Fibroblast of upper back skin (primary cell): ENCODE measurements at places on chromosomes 11 and 22.
A peak's percentile ranks its signal among the peaks of the same experiment; 100 is the strongest.

GRCh38 chr11:85787809-85788760 is 22.9 kb downstream of the SYTL2 start:
- DNase-seq: peak; percentile 29

- peak; percentile 37 for DNase-seq
Observed at GRCh38 chr11:36777311-36777710, 179.3 kb upstream of the RAG2 start.

DNA sequence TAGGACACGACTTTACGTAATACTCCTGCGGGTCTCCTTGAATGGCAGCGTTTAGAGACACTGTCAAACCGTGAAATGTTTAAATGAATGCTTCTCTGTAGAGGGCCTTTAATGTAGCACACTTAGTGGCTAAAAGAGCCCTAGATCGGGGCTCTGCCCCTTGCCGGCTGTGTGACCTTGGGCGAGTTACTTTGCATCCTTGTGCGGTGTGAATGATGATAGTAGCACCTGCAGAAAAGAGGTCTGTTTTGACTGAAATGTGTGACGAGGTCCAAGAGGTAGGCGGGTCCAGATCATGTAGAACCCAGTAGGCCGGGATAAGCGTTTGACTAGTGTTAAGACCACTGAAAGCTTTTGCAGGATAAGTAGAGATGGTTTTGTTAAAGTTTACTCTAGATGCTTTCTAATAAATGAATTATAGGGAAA is 866 bp downstream of the MED17 start:
- DNase-seq: no peak

GRCh38 chr11:74306435-74307175 is 4.8 kb downstream of the P4HA3 start:
- peak; percentile 28 for DNase-seq

DNA sequence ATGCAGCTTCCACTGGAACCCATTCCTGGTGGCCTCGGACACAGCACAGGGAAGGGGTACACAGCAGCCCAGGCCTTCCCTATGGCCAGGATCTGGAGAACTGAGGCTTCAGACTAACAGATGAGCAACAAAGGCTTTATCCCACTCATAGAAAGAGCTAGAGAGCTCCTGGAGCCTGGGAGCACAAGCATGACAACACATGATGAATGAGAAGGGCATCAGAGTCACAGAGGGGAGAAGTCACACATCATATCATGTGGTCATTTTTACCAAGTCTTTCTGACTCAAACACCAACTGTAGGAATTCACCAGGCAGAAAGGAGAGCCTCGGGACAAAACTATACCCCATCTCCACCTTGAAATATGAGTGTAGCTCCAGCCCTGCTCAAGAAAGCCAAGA is 43.2 kb downstream of the NRXN2 start:
- no peak for DNase-seq

- no peak for DNase-seq
Observed at GRCh38 chr11:130330101-130330684, 15.5 kb upstream of the ZBTB44 start.

GRCh38 chr22:31715147-31715778 is 34.7 kb downstream of the PRR14L start:
- DNase-seq: no peak

DNA sequence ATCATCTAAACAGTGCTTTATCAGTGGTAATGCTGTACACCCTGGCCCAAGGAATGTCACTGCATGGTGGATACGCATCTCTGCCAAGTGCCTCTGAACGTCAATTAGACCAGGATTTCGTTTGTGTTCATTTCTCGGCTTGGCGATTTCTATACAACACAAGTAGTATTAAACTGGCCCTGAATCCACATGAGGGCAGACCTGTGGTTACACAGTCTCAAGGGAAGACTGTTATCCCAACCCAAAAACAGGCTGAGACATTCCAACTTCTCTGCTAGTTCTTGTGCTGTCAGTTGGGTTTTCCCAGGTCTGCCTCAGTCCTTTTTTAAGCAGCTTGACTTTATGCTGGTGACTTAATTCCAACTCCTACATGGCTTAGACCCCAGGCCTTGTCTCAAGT is 58.1 kb downstream of the HIRA start:
- no peak for DNase-seq

GRCh38 chr11:119910051-119910450 is 181.1 kb upstream of the NECTIN1 start:
- no peak for DNase-seq

DNA sequence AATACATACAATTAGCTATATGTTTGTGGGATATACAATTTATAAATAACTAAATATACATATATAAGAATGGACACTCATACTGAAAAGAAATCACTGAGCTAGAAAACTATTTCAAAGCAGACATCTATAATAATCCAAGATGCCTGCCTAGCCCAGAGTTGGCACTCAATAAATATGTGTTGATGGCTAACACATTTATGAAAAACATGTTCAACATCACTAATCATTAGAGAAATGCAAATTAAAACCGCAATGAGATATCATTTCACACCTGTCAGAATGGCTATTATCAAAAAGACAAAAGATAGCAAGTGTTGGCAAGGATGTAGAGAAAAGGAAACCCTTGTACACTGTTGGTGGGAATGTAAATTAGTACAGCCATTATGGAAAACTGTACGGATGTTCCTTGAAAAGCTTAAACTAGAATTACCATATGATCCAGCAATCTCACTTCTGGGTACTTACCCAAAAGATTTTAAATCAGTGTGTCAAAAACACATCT is 29.8 kb downstream of the POU2AF1 start:
- no peak for DNase-seq

DNA sequence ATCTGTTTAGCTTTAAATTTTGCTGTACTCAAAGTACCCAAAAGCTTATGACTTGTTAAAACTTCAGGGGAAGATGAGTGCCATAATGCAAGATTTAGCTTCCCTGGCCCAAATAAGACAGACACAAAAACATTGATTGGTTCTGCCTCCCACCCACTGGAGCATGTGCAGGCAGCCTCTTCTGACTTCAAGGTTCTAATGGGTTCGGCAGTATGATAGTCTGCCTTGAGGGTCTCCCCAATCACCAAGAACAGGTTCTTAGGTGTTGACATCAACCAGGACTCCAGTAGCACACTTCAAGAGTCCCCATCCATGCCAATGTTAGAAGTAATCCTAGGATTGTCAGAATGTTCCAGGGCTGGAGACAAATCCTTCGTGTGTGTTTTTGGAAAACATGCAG is 12.5 kb downstream of the EIF4G2 start:
- DNase-seq: no peak

DNA sequence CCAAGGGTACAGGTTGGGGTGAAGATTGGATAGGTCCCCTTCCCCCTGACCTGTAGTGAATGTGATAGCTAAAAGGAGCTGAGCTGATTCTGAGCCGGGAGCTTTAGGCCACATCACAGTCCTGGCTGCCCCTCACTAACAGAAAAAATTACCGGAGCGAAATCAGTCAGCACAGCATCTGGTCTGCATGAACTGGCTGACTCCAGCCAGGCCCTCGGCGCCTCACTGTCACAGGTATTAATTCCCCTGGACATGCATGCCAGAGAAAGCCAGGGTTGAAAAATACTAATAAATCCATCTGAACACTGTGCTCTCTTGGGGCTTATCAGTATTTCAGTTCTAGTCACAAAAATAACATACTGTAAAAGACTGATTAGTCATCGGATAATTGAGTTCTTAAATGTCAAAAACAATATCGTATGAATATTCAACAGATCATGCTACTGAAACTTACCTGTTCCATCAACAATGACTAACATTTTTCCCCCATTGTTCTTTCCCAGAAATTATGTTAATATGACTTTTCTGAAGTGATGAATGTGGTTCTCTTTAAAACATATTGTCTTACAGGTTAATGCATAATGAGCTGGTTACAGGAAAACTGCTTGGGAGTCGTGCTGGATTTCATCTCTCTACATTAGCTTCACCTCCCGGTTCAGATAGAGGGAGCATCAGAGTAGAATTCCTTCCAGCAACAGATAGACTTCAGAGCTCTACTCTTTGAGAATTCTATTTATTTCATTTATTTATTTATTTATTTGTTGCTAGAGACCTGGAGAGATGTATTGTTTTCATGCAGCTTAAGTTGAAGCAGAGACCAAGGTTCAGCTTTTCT is 387.7 kb downstream of the NXPE2 start:
- no peak for DNase-seq

GRCh38 chr11:45444796-45445195 is 158.7 kb upstream of the SYT13 start:
- no peak for DNase-seq

GRCh38 chr22:29148826-29149225 is 56.9 kb upstream of the EMID1 start:
- DNase-seq: no peak

- DNase-seq: no peak
Observed at GRCh38 chr11:10511181-10511621, 29.8 kb downstream of the RNF141 start.

DNA sequence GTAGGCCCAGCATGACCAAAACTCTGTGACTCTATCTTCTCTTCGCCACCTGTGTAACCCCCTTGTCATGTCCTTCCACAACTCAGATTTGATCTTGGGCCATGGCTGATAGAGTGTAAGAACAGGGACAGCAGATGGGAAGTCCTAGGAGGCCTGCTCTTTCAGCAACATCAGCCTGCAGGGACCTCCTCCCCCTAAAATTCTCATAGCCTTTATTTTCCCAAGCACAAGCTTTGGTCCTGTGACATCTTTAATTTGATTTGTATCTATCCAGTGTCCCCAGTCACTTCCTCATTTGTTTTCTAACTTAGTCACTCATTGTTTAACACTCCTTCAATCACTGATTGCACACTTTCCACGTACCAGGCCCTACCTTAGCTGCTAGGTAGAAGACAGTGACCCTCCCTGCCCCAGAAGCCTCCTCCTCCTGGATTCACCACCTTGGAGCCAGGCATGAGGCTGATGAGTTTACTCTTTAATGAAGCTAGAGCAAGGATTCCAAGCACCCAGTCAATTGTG is 5.3 kb downstream of the UBQLN3 start:
- no peak for DNase-seq

DNA sequence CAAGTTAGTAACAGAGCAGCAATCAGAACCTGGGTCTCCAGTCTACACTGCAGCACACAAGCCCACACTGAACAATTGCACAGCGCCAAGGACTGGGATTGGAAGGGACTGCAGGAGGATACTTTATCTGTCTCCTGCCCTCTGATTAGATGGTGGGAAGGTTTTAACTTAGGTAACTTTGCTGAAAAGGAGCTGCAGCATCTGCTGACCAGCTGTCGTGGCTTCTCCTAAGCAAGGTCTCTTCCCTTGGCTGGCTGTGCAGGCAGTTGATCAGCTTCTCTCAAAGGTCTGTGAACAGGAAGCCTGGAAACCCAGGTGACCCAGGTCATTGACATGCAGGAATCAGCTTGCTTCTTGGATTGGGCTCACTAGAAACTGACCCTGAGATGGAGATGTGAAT is 82.4 kb downstream of the ISX start:
- no peak for DNase-seq

- DNase-seq: no peak
Observed at GRCh38 chr22:39381009-39381755, 18.4 kb upstream of the TAB1 start.

DNA sequence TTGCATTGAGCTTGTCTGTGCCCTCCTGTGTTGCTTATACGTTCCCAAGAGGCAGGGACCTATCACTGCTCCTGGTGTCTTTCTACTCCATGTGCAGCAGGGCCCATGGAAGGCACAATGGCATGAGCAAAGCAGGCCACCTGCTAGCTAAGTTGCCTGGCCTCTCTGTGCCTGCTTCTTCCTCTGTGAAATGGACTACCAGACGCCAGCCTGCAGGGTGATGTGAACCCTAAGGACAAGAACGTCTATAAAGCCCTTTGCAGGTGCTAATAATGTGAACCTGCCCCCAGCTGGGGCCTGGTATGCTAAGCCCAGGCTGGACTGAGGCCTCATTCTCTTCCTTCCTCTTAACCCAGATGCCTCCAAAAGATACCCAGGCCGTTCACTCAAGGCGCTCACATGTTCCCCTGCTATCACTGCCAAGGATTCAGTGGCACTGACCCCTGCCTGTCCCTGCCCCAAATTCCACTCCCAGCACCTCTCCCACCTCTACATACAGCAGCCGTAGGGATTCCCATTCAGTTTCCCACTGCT is 4.0 kb downstream of the GUCD1 start:
- DNase-seq: no peak

GRCh38 chr11:26580929-26581328 is 8.9 kb upstream of the MUC15 start:
- peak; percentile 24 for DNase-seq

DNA sequence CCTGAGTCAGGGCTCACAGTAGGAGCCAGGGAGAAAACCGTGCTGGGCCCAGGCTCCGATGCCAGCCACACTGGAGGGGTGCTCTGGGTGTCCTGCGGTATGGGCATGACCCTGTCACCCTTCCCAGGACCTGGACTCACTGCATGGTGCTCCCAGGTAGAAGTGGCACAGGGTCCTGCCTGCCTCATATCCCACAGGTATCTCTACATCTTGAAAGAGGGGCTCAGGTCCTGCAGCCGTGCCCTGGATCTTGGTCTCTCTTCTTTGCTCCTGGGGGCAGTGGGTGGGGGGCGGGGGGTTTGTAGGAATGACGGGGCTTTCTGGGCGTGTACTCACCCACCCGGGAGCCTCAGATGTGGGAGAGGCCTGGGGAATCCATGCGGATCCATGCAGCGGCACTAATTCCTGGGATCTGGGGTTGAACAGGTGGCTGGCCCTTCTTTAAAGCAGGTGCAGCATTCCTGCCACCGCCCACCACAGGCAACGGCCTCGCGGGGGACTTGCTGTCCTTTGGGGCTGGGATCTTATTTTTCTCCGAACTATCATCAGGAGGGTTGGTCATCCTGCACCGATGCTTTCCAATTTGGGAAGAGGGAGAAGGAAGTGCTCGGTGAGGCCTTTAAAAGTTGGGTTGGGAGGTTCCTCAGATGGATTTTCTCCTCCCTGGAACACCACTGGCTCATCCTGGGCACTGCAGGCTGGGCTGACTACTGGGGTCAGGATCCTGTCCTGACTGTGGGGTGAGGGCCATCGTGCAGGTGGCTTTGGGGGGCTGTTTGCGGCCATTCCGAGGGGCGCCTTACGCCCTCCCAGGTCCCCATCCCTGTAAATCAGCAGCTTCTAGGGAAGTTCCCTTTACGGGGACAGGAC is 886.4 kb downstream of the BRD1 start:
- no peak for DNase-seq

DNA sequence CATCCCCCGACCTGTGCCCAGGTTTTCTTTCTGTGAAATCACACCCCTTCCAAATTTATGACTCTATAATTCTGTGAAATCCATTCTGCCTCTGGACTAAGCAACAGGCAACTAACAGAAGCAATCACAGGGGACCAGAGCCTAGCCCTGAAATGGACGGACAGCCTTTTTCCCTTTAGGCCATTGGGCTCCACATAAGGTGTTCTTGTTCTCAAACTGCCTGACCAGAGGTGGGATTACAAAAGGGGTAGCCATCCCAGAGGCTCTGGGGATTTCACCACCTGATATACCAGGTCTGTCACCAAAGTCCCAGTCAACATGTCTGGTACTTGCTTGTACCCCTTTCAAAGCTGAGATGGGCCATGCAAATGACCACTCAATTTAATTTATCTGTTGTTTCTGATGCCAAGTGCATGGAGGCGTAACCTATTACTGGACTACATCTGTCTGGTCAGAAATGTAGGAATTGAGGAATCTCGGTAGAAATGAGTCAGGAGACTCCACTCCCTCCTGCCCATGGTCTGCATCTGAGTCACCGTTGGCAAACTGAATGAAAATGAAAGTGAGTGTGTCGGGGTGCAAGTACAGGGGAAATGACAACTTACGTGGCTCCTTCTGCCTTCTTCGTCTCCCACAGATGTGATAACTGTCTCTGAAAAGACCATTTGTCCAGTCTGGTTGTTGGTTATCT is 10.2 kb downstream of the DKK3 start:
- DNase-seq: peak; percentile 87
